RPMI7951 (cell line): ENCODE measurements at places on chromosomes 2 and 18. TPM values are rescaled to one million over a fixed set of nuclear protein-coding genes. Genes with fewer than 3 reads are reported as not detected.

PROKR1 gene
- total RNA-seq = not detected in 2 replicates

UGT1A4 gene
- total RNA-seq = 0.12 TPM in 1 of 2 replicates, not detected in the other

TUBB8B gene
- total RNA-seq = not detected in 2 replicates

ADD2 gene
- total RNA-seq = not detected in 2 replicates

GPR39 gene
- 36.0 and 39.9 TPM in 2 replicates for total RNA-seq

SPHKAP gene
- not detected in 2 replicates for total RNA-seq

- no peak for DNase-seq
Measured at GRCh38 chr2:58862244-58862643, 621.1 kb upstream of the FANCL start.

- DNase-seq = no peak
Measured at GRCh38 chr2:18924886-18925285, 335.5 kb upstream of the NT5C1B start.

- DNase-seq = peak; percentile 46
Measured at GRCh38 chr18:35267161-35267651, 22.8 kb downstream of the ZSCAN30 start.

DNA sequence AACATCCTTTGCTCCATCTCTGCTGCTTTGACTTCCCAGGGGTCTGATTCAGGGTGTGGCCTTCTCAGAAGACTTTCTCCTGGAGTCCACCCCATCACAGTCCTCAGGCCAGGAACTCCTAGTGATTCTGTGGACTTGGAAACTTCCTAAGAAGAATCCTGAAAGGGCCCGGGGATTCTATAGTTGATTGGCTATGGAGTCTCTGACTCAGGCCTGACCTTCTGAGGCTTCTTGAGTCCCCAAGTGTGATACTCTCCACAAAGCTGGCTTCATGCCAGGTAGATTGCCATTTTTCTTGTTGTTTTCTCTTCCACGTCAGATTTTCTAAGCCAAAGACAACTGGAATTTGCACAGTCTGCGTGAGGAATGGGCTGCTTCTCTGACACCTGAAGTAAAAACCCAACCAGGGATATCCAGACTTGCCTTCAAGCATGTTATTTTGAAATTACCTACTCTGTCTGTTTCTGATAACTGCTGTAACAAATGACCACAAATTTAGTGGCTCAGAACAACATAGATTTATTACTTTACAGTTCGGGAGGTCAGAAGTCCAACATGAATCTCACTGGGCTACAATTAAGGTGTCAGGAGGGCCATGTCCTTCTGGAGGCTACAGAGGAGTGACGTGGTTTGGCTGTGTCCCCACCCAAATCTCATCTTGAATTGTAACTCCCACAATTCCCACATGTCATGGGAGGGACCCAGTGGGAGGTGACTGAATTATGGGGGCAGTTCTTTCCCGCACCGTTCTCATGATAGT is 69.3 kb downstream of the ALPK2 start:
- DNase-seq = peak; percentile 42

- no peak for DNase-seq
Measured at GRCh38 chr18:8822643-8823042, 117.3 kb downstream of the MTCL1 start.

GRCh38 chr2:190765386-190766173 is 115.0 kb upstream of the GLS start:
- DNase-seq = peak; percentile 91

GRCh38 chr2:240593703-240594451 is 7.3 kb downstream of the CAPN10 start:
- no peak for DNase-seq

- DNase-seq = peak; percentile 25
Measured at GRCh38 chr2:221289389-221289788, 282.7 kb downstream of the EPHA4 start.

- DNase-seq = no peak
Measured at GRCh38 chr2:219076253-219076652, 15.5 kb upstream of the IHH start.

- DNase-seq = peak; percentile 46
Measured at GRCh38 chr2:109604597-109604996, 9.2 kb downstream of the SEPTIN10 start.

GRCh38 chr2:20214566-20215182 is 10.3 kb downstream of the SDC1 start:
- no peak for DNase-seq

GRCh38 chr18:41753826-41754225 is 201.2 kb upstream of the PIK3C3 start:
- DNase-seq = peak; percentile 8

DNA sequence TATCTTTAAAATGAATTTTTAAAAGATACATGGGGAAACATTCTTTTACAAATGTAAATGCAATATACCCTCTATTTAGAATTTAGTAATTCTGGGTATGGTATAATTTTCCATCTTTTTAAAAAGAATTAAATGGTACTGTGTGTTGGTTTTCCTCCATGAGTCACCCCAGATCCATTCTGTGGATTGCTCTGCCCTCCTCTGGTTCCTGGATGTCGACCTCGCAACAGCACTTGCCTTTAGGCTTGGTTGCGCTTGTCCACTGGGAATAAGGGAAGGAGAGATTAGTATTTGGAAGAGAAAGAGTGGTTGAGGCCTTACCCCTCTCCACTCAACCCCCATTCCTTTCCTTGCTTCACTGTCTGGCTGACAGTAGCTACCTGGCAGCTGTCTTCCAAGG is 90.4 kb downstream of the FTCDNL1 start:
- DNase-seq = no peak

GRCh38 chr2:240983996-240984498 is 14.4 kb upstream of the SNED1 start:
- DNase-seq = no peak

DNA sequence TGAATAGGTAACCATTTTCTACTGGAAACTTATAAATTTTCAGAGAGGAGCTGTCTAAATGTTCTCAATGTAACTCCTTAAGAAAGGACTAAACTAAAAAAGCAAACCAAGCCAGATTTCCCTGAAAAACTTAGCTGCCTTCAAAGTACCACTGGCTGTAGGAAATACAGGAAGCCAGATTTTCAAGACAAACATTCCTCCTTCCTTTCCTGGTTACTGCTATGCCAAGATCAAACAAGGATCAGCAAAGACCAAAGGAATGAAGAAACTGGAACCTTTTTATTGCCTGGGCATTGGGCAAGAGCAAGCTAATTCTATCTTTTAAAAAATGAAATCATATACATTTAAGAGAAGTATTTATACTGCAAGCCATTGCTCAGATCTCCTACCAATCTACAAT is 212.7 kb downstream of the DYM start:
- no peak for DNase-seq

GRCh38 chr2:18117592-18117991 is 239.1 kb downstream of the KCNS3 start:
- DNase-seq = peak; percentile 59

- DNase-seq = no peak
Measured at GRCh38 chr18:22998344-22998743, 65.2 kb downstream of the RBBP8 start.

DNA sequence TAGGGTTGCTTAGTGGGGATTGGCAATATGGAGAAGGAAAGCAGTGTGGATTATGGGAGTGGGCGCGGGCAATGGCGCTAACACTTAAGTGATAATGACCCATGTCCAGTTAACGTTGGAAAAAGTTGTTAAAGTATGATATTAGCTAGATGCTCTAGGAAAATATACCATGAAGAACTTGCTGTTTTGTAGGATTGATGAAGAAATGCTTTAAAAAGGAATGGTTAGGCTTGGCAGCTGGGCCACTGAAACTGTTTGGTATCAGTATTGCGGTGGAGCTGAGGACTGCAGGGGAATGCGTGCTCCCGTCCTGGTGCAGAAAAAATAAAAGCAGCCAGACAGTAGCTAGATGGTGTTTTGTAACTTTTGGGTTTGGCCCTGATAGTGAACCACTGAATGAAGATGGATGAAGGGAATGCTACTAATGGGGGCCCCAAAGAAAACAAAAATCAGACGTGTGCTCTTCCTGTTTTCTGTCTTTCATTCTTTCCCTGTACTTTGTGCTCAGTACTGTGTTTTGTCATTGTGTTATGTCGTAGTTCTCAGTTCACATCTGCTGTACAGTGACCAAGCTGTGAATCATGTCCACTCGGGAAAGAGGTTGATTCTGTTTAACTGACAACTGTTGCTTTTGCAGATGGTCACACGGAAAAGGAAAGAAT is 999 bp downstream of the INSIG2 start:
- DNase-seq = peak; percentile 55

DNA sequence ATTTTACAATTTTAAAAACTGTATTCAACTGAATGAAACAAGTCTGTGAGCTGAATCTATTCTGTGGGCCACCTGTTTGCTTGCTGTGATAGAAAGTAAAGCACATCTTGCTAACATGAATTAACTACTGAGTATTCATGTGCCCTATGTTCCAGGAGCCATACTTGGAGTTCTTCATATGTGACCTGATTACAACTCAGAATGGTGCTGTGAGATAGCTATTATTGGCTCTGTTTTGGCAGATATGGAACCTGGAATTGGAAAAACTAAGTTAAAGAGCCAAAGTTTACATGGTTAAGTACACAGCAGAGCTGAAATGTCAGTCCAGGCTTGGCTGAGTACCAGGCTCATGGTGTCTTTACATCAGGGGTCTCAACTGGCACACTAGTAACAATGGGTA is 253.7 kb downstream of the AGPS start:
- no peak for DNase-seq

DNA sequence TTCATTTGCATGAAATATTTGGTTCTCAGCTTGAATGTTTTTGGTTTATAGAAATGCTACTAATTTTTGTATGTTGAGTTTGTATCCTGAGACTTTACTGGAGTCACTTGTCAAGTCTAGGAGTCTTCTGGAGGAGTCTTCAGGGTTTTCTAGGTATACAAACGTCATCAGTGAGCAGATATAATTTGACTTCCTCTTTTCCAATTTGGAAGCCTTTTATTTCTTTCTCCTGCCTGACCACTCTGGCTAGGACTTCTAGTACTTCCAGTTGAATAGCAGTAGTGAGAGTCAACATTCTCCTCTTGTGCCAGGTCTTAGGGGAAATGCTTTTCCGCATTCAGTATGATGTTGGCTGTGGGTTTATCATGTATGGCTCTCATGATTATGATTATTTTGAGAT is 55.4 kb upstream of the THUMPD2 start:
- DNase-seq = no peak

DNA sequence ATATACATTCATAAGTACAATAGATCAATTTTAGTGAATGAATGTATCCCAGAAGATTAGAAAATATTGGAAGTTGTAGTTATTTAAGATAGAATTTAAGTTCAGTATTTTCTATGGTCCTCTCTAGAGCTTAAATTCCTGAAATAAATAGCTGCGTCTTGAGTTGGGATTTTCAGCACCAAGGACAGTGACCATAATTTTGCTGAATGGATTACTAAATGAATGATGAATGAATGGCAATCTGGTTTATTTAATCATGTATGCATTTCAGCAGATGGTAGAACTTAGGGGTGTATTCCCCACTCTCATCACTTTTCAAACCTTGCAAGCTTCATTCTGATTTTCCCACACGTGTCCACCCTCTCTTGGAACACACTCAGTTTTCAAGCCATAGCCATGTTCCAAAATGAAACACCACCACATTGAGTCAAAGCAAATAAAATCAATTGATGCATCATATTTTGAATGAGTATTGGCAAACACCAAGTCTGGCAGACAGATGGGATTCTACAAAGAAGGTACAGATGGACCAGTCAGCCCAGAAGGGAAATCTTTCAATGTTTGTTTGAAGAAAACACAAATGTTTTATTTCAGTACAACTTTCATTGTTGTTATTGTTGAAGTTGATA is 362.2 kb upstream of the NXPH2 start:
- peak; percentile 8 for DNase-seq

DNA sequence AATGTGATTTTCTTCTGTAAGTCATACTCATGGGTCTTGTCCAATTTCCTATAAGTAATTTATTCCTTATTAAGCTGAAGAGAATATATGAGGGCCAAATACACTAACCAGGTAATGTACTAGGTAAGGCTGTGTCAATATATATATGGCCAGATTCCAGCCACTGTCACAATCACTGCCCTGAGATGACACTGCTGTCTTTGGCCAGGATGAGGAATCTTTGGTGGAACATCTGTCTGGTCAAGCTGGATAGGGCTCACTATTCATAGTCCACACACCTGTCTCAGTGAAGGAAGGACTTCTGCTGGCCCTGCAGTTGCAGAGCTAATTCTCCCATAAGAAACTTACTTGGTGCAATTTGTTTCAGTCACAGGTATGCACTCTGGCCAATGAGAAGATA is 11.3 kb downstream of the MSTN start:
- DNase-seq = no peak

GRCh38 chr2:212928681-212929080 is 222.7 kb downstream of the IKZF2 start:
- no peak for DNase-seq

- no peak for DNase-seq
Measured at GRCh38 chr2:42031281-42032223, 16.3 kb upstream of the PKDCC start.

DNA sequence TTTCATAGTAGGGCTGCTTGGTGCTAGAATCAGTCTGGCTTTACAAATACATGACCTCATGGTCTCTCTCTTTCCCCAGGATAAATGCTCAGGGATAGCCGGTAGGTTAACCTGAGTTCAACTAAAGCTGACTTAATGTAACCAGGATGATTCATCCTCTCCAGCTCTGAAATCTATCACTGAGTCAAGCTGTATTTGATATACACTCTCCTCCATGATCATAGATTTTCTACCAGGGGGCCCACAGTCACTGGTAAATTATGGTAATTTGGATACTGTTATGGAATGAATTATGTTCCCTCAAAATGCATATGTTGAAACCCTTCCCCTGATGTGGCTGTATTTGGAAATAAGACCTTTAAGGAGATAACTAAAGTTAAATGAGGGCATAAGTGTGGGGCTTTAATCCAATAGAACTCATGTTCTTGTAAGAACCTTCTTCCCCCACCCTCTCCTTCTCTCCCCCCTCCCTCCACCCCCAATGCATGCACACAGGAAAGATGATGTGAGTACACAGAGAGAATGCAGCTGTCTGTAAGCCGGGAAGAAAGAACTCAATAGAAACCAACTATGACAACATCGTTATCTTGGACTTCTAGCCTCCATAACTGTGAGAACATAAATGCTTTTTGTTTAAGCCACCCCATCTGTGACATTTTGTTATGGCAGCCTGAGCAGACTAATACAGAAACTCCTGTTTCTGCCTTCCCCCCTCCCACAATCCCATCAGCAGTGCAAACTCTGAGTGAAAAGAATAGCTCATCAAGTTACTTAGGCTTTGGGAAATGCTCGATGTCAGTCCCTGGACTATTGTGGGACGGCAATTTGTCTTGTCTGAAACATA is 134.9 kb upstream of the KYNU start:
- DNase-seq = peak; percentile 19

DNA sequence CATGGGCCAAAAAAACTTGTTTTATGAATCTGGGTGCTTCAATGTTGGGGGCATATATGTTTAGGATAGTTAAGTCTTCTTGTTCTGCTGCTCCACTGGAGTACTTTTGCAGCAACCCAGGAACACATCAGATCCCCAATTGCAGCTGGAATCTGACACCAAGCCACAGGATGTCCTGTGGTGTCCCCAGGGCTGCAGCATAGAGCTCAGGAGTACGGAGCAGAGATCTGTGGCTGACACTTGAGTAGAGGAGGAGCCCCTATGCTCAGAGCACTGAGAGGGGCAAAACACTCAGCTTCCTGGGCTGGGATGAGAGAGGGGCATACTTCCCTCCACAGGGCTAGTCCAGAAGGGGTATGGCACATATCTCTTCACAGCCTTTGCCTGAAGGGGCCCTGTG is 138.9 kb upstream of the ERBB4 start:
- no peak for DNase-seq
